ENCODE measurements at places on chromosomes 5 and 9.

- no peak for DNase-seq
Measured at GRCh38 chr5:177294632-177295031, 8.9 kb downstream of the RAB24 start.

DNA sequence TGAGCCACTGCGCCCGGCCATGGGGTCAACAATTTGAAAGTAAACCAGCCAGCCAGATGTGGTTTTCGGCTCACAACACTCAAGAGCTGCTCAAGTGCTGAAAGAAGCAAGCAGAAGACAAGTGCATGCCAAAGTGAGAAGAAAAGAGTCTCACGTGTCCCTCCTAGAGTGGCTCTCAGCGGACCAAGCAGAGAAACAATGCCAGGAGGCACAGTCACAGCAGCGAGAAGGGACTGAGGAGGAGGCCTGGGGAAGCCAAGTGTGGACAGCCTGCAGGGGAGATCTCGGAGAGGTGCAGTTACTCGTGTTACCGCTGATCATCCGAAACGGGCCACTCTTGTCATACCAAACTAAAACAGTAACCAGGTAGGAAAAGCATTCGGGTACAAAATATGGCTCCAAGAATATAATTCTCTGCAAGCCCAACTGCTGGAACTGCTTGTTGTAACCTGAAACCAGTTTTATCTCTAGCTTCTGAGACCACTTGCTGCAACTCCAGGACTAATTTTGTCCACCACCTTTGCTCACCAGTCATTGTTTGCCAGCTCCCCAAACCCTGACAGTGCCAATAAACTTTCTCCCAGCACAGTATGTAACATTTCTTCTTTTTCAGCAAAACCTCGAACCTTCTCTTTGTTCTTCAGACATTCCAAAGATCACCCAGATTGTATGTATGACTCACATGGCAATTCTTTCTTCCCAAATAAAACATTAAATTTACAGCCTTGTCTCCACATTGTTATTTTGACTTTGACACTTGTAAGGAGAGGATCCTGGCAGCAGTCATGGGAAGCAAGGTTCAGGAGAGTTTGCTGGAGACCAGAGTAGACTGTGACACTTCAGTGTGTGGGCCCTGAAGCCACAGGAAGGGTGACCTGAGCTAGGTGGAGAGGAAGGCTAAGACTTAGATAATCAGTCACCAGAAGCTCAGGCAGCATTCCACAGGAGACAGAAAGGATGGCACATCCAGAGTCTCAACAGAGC lies 6.3 kb downstream of the SLC35D2 start:
- DNase-seq, result no peak

GRCh38 chr5:132089363-132089762 lies 15.8 kb downstream of the CSF2 start:
- DNase-seq, result no peak

DNA sequence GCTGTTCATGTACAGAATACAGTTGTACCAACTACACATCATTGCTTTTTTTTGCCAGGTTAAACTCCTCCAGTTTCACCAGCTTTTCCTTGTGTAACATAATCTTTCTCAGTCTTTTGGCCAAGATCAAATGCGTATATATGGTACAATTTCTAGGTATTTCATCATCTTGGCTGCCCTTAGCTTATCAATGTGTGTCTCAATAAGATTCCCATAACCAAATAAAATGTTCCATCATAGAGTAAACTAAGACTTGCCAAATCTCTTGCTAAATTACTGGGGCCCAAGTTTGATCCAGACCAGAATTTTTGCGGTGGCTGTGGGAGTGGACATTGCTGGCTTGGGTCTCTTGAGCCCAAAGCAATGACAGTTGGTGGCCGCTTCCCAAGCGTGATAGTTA lies 24.3 kb upstream of the ERBIN start:
- DNase-seq, result no peak

DNA sequence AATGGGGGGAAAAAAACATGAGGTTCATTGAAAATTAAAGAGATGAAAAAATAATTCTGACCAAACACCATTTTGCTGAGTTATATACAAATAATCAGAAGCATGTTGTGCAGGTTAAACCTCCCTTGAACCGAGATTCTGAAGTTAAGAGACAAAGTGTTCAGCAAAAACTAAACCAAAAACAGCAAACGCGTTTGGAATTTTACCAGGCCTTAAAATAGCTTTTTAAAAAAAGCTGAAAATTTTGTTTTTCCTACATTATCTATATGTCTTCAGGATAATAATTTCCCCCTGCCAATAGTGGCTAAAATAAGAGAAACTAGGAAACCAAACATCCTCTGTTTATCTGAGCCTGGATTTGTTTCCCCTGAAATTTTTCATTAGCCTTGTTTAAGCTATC lies 191.7 kb upstream of the DAPK1 start:
- no peak for DNase-seq

All from HL-60 (cell line).